CD4-positive, CD25-positive, alpha-beta regulatory T cell (primary cell): ENCODE measurements at places on chromosomes 7 and 10. TPM values are rescaled to one million over a fixed set of nuclear protein-coding genes. Genes with fewer than 3 reads are reported as not detected.

GRCh38 chr10:99761365-99761764 is 21.1 kb upstream of the ABCC2 start:
- no peak for DNase-seq

JAKMIP3 gene
- total RNA-seq: 0.42 TPM

MBLAC1 gene
- 4.0 TPM for total RNA-seq

DNA sequence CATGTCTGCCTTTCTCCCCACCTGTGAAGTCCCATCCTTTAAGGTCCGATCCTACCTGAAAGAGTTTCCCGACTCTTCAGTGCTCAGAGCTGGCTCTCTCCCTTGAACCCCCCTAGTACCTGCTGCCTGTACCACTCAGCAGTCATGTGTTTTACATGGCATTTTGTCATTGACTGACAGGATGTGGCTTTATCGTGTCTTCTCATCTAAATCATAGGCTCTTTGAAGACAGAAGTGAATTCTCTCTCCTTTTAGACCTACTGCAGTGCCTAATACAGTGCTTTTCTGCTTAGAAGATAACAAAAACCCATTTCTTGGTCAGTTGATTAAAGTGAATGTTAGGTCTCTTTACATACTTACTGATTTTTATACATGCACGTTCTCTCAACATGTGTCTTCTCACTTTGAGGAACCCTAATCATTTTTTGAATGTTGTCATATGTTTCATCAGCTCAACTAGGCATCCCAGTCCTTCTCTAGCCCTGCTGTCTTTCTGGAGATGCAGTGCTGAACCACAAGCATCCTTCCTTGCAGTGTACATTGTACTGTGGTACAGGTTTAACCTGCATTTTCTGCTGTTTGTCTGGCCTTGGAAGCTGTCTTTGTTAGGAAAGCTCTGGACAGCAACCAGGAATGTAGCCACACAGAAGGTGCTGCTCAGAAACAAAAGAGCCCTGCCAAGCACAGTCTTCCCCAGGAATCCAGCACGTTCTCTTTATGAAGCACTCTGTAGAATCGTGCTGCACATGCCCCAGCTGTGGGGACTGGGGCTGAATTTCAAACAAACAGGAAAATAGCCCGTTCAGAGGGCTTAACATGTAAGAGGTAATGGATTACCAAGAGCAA is 28.1 kb upstream of the LRRC4 start:
- DNase-seq: no peak

DNA sequence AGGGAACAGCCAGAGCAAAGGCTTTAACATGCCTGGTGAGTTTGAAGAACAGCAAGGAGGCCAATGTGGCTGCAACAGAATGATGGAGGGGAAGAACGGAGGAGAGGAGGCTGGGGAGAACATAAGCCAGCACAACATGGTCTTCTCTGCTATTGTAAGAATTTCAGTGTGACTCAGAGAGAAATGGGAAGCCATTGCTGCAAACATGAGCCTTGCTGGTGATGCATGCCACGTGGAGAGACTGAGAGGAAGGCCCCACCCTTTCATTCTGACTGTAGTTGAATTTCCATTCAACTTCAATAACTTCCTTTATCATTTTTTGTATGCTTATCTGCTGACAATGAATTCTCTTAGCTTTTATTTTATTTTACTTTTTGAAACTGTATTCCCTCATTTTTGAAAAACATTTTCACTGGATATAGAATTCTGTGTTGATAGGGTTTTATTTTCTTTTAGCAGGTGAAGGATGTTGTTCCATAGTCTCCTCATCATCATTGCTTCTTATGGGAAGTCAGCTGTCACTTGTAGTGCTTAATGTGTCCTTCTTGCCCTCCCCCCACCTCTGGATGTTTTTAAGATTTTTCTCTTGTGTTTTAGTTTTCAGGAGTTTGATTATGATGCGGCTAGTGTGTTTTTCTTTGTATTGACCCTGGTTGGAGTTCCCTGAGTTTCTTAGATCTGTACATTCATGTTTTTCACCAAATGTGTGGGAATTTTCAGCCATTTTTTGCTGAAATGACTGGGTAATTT is 46.4 kb upstream of the LEP start:
- peak; percentile 9 for DNase-seq

DNA sequence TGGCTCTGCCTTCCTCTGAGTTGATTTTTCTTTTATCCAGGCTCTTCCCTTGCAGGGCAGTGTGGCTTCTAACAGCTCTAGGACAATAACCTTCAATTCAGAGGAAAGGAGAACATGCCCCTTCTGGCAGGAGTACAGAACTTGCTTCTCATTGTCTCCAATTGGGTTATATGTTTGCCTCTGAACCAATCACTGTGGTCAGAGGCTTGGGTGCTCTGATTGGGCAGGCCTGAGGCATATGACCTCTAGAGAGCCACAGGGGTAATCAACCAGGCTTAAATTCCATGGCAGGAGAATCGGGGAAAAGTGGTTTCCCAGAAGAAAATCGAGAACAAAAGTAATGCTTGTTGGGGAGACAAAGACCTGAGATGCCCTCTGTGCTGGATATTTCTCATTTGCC is 240.0 kb downstream of the REEP3 start:
- no peak for DNase-seq

- no peak for DNase-seq
Observed at GRCh38 chr7:139748373-139748765, 29.4 kb downstream of the HIPK2 start.

DNA sequence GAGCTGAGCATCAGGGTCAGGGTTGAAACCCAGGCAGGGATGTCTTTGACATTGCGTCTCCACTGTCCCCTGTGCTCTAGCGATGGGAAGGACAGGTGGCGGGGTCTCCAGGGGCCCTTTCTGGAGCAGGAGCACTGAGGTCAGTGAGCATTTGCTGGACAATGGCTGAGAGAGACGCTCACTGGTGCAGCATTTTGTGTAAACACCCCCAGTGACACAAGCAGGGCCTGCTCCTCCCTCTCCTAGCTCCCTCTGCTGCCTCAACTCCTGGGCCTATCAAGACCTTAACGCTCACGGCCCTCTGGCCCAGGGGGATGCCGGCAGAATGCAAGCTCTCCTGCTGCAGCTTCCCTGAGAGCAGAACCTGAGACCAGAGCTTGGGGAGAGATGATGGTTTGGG is 17.4 kb upstream of the INMT start:
- no peak for DNase-seq

PAX4 gene
- not detected for total RNA-seq

SPDYE2 gene
- 0.39 TPM for total RNA-seq

CLRN3 gene
- total RNA-seq: not detected
